Inflammatory macrophage treated with lipopolysaccharide for 4 hours (primary cell): ENCODE measurements at places on chromosomes 12 and 14.

GRCh38 chr12:111438481-111438880, 32.8 kb downstream of the SH2B3 start:
- DNase-seq: peak; percentile 35

DNA sequence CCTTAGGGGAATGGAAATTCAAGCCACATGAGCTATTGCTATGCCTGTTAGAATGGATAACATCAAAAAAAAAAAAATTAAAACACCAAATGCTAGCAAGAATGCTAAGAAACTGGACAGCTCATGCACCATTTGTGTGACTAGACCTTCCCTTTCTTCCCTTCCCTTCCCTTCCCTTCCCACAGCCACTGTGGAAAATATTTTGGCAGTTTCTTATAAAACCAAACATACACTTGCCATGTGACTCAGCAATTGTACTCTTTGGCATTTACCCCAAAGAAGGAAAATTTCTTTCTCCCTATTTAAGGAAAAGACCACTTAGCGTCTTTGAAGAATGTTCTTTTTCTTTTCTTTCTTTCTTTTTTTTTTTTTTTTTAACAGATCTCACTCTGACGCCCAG, 49.1 kb upstream of the FKBP4 start:
- DNase-seq: no peak

- no peak for DNase-seq
These were observed 245.9 kb downstream of the CACNA1C start for GRCh38 chr12:2298556-2299200.

- no peak for DNase-seq
These were observed 17.4 kb downstream of the GNG2 start for GRCh38 chr14:51877810-51878209.

DNA sequence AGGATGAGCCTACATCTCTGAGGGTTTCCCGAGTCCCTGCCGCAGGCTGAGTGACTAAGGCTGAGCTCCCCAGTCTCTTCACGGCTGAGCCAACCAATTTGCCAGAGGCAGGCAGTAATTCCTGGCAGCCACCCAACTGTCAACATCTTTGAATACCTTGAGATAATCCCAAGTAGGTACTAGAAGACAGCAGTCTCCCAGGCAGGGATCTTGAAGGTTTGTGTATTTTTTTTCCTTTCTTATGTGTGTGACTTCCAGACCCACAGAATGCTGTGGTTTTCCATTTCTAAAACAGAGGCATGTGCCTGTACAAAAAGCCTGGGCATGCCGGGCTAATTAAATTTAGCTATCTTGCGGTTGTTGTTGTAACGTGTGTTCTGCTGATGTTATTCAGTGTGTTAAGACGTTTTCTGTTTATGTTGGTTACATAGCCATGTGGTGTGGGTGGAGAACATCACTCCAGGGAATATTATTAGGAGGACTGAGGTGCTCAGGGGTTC, 155.5 kb downstream of the ANO2 start:
- DNase-seq: no peak

DNA sequence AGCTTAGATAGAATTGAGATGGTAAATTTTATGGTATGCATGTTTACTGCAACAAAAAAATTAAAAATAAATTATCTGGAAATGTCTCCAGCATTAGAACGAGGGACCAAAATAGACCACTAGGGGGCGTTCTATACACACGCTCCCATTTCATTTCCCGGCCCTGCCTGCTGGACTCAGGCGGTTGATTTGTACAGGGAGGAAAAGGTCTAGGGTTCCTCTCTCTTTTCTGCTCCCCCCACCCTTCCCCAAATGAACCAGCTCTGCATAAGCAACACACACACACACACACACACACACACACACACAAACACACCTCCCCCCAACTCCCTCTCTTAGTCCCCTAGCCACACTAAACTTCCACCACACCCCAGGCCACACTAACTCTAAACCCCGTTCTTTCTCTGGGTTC, 7.8 kb upstream of the DTX1 start:
- peak; percentile 65 for DNase-seq

GRCh38 chr14:106605548-106606448, 1079.4 kb downstream of the TMEM121 start:
- DNase-seq: peak; percentile 33

DNA sequence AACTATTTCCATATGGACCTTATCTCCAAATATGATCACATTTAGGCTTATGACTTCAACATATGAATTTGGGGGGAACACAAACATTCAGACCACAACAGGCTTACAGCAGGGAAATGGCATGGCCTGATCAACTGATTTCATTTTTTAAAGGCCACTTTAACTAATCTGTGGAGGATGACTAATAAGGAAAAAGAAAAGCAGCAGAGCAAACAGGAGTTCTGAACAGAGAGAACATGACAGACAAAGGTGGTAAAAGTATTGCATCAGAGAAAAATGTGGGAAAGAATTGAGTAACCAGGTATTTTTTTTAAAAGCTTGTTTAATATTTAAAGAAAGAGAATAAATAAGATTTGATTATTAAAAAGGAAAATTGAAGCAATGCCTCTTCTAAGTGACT, 366.1 kb upstream of the TMPO start:
- DNase-seq: no peak

- no peak for DNase-seq
These were observed 176.2 kb downstream of the PHETA1 start for GRCh38 chr12:111192647-111193046.

- DNase-seq: no peak
These were observed 19.6 kb downstream of the ALDH1L2 start for GRCh38 chr12:105064564-105065178.

DNA sequence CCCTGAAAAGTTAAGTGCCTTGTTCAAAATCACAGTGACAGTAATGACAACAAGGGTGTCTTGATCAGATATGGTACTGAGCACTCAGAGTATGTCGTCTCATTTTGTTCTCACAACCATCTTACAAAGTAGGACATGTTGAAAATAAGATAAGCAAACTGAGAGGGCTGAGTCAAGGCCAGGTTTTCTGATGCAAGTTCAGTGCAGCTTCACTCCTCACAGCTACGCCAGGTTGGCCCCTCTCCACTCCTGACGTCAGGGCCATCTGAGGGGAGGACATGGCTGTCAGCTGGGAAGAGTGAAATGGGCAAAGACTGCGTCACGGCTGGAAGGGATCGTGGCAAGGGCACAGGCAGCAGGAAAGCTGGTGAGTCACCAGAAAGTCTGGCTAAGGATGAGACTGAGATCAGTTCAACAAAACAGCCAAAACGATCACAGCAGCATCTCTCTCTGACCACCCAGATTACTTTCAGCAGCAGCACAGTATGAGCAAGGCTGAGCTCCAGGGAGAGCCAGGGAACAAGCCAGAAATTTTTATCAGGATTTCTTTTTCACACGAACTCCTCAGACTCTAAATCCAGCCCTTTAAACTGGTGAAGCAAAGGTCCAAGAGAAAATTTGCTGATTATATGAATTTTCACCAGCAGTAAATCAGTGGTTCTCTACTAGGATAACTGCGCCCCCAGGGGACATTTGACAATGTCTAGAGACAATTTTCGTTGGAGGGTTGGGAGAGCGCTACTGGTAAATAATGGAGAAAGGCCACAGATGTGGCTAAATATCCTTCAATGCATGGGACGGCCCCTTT, 297.9 kb upstream of the AMIGO2 start:
- no peak for DNase-seq

- DNase-seq: peak; percentile 59
These were observed 112.3 kb downstream of the ZFP36L1 start for GRCh38 chr14:68680541-68681051.

DNA sequence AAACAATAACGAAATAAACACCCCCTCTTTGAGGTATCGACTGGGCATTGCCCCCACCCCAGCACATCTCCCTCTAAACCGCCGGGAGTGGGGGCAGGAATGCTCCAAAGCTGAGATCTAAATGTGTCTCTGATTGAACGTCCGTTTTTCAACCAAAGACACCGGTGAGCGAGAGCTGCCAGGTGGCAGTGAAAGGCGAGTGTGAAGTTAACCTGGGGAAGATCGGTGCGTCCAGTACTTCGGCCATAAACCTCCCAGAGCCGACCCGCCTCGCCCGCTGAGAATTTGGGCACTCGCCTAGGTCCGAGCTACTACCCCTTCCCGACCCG, 625 bp downstream of the ANGEL1 start:
- DNase-seq: no peak

- DNase-seq: no peak
These were observed 11.5 kb downstream of the CCND2 start for GRCh38 chr12:4285070-4285469.

DNA sequence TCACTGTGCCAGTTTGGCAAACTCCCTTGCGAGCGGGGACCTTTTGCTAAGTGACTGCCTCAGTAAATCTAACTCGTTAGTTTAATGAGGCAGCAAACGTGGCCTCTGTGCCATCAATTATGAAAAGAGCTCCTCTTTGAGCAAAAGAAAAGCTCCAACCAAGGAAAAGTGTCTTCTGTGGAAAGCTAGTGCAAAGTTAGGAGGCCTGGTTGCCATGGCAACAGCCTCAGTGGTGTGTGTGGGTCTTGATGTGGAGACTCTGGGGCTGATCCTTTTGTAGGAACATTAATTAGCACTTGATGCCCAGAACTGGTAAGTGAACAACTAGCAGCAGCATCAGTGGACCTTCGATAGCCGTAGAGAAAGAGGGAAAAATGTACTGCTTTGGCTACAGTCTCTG, 145.7 kb downstream of the CHST11 start:
- DNase-seq: no peak

DNA sequence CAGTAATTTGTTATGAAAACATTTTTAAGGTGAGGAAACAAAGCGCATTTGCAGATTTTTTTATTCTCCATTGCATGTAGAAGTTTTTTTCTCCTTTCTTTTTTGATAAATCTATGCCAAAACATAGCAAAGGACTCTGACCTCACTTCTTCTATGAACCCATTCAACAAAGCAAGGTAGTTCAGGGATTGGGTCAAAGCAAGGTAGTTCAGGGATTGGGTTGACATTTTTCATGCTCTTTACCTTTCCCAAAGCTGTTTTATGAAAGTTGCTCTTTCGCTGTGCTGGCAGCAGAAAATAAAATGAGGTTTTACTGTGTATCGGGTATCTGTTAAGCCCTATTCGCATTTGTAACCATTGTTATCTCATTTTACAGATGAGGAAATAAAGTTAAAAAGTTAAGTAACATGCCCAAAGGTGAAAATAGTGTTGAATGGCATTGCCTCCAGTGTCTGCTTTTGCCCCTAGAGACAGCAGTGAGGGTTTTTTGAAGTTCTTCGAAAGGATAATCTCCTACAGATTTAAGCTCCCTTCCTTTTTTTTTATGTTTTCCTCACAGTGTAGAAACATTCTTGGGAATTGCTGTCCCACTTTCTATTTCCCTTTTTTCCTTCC, 10.6 kb downstream of the STRAP start:
- DNase-seq: no peak

- DNase-seq: no peak
These were observed 33.9 kb upstream of the TSPAN8 start for GRCh38 chr12:71191509-71192196.

DNA sequence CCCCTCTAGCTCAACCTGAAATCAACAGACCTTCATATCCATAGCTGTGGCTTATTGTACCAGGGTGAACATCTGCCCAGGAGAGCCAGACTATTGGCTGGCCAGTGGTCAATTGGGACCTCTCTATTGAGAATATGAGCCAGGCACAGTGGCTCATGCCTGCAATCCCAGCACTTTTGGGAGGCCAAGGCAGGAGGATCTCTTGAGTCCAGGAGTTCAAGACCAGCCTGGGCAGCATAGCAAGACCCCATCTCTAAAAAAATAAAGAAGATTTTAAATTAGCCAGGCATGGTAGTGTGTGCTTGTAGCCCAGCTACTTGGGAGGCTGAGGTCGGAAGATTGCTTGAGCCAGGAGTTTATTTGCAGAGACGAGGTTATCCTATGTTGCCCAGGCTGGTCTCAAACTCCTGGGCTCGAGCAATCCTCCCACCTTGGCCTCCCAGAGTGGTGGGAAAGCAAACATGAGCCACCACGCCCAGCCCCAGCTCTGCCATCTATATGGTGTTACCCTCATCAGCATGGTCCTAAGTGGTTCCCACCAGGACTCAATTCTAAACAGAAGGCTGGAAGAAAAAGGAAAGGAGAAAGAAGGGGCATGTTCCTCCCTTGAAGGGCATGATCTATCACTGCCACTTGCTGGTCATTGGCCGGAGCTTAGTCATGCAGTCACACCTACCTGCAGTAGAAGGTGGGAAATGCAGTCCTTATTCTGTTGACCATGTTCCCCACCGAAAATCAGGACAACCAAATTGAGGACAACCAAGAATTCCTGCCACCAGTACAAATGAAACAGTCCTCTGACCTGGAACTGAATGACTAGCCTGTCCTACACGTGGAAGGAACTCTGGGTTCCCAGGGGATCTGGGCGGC, 33.7 kb upstream of the IFT81 start:
- DNase-seq: no peak

DNA sequence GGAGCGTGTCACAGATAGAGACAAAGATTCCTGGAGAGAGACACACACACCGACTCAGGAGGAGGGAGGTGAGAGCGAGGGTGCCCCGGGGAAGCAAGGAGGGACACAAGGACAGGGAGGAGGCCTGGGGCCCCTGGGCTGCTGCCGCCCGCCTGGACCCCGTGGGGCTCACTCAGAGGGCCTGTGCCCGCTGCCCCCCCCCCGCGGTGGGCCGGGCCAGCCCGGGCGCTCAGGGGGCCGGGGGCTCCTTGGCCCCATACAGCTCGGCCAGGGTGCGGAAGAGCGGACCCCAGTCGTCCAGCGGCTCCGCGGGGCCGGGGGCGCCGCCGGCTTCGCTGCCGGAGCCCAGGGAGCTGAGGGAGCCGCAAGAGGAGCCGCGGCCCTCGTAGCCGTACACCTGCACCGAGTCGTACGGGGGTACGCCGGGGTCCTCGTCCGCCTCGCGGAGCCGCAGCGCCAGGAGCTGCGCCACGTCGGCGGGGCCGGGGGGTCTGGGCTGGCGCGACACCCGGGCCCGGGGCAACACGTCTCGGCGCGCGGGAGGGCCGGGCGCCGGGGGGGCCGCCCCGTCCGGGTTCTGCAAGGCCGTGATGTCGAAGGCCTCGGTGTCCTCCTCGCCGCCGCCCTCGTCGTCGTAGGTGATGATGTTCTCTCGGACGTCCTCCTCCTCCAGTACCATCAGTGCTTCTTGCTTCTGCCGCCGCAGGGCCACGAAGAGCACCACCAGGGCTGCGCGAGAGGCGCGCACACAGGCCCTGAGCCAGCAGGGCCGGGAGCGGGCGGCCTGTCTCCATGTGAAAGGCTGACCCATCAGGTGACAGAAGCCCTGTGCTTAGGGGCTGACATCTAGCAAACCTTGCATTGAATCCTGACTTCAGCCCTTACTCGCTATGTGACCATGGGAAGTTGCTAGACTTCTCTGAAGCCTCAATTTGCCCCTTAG, 6.0 kb downstream of the PSMB11 start:
- DNase-seq: no peak

DNA sequence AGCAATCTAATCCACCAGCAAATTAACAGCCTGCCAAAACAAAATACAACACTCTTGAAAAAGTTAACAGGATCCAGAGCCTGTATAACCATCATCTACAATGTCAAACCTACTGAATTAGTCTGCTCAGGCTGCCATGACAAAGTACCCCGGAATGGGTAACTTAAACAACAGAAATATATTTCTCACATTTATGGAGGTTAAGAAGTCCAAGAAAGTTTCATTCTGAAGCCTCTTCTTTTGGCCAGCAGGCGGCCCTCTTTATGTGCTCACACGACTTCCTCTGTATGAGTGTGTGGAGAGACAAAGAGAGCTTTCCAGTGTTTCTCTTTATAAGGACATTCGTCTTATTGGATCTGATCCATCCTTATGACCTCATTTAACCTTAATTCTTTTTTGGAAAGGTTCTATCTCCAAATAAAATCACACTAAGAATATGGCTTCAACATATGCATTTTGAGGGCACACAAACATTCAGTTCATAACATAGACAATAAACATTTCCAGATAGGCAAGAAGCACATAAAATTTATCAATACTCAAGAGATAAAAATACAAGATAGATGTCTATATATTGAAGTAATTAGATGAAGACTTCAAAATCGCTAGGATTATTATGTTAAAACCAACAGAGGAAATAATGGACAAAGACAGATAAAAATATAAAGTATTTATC, 5.9 kb upstream of the RERG start:
- DNase-seq: peak; percentile 55
